Upper lobe of right lung (tissue), 1 donor: ENCODE measurements at places on chromosomes 6 and 20. TPM values are rescaled to one million over a fixed set of nuclear protein-coding genes. Genes with fewer than 3 reads are reported as not detected.

The PLEKHG1 gene
- 34.6 TPM for total RNA-seq

The GABRR1 gene
- not detected for total RNA-seq

The CUL9 gene
- 37.4 TPM for total RNA-seq

The OPN5 gene
- total RNA-seq = not detected

The ARMC2 gene
- total RNA-seq = 5.8 TPM

The ABHD16B gene
- not detected for total RNA-seq

The NR2E1 gene
- total RNA-seq = not detected

The RIPOR3 gene
- total RNA-seq = 6.8 TPM

The ULBP3 gene
- 3.8 TPM for total RNA-seq

The HRH3 gene
- not detected for total RNA-seq

The MRAP2 gene
- 0.72 TPM for total RNA-seq

The PAQR8 gene
- total RNA-seq = 5.8 TPM

The BEND3 gene
- total RNA-seq = 3.8 TPM

The BFSP1 gene
- total RNA-seq = 2.7 TPM

The RIPPLY2 gene
- total RNA-seq = not detected

The DDO gene
- 7.1 TPM for total RNA-seq

The RAB44 gene
- total RNA-seq = 0.96 TPM

The ESR1 gene
- total RNA-seq = 5.7 TPM

The SAPCD1 gene
- 2.6 TPM for total RNA-seq

The GZF1 gene
- 12.5 TPM for total RNA-seq

The C20orf204 gene
- total RNA-seq = 1.9 TPM

The C20orf141 gene
- total RNA-seq = not detected

The SNHG17 gene
- total RNA-seq = 23.8 TPM

The CLIC5 gene
- total RNA-seq = 131 TPM

The RGS17 gene
- total RNA-seq = 0.26 TPM

The RPS21 gene
- 1,050 TPM for total RNA-seq

The PDYN gene
- not detected for total RNA-seq

The SLC35F1 gene
- total RNA-seq = 0.29 TPM

The HTR1E gene
- total RNA-seq = not detected

The PNISR gene
- total RNA-seq = 111 TPM

The DUSP15 gene
- 2.4 TPM for total RNA-seq
